Colonic mucosa (tissue), 4 donors: ENCODE measurements at places on chromosomes 4 and X. TPM values are rescaled to one million over a fixed set of nuclear protein-coding genes. Genes with fewer than 3 reads are reported as not detected.

MAP9 gene
- total RNA-seq = 6.4 TPM

SHISA3 gene
- 0.86 TPM for total RNA-seq

MMRN1 gene
- 11.9 TPM for total RNA-seq

ANXA10 gene
- total RNA-seq = not detected

CXorf49 gene
- total RNA-seq = not detected

PAGE4 gene
- not detected for total RNA-seq

FAAH2 gene
- 5.6 TPM for total RNA-seq

SOD3 gene
- 35.8 TPM for total RNA-seq

HDAC6 gene
- total RNA-seq = 71.5 TPM

GABRG1 gene
- total RNA-seq = not detected

CRLF2 gene
- not detected for total RNA-seq

GDI1 gene
- 83.0 TPM for total RNA-seq

CENPU gene
- total RNA-seq = 28.1 TPM

SSX5 gene
- total RNA-seq = not detected

TMEM144 gene
- 18.3 TPM for total RNA-seq

TRPC5OS gene
- not detected for total RNA-seq

PPP2R2C gene
- total RNA-seq = 0.05 TPM

PPA2 gene
- total RNA-seq = 166 TPM

KLF8 gene
- 2.3 TPM for total RNA-seq

RPL9 gene
- 1,383 TPM for total RNA-seq

FRAS1 gene
- total RNA-seq = 4.0 TPM

SPATA18 gene
- total RNA-seq = 14.6 TPM

GPR34 gene
- total RNA-seq = 2.3 TPM

ADAMTS3 gene
- total RNA-seq = 0.15 TPM

NEUROG2 gene
- not detected for total RNA-seq

ANAPC10 gene
- 12.8 TPM for total RNA-seq

SMAD1 gene
- 40.4 TPM for total RNA-seq

KLB gene
- total RNA-seq = 0.40 TPM

ADRA2C gene
- 0.69 TPM for total RNA-seq

OTUD5 gene
- total RNA-seq = 40.2 TPM

FRMPD4 gene
- total RNA-seq = 0.02 TPM

PFKFB1 gene
- 0.25 TPM for total RNA-seq

PABPC1L2B gene
- not detected for total RNA-seq

CYTL1 gene
- total RNA-seq = not detected

MAP3K15 gene
- total RNA-seq = 0.25 TPM

STS gene
- 15.1 TPM for total RNA-seq

ALAS2 gene
- total RNA-seq = 0.74 TPM

SLC25A14 gene
- 7.1 TPM for total RNA-seq

ARHGAP36 gene
- not detected for total RNA-seq

PIR gene
- total RNA-seq = 10.3 TPM
